ENCODE measurements at places on chromosomes 11 and 22.
A peak's percentile ranks its signal among the peaks of the same experiment; 100 is the strongest.

GRCh38 chr22:43060183-43060582 lies 29.0 kb downstream of the TTLL1 start:
- no peak for DNase-seq

- no peak for DNase-seq
Observed at GRCh38 chr11:117586392-117586791, 210.6 kb downstream of the DSCAML1 start.

GRCh38 chr11:2932850-2933251 lies 3.6 kb upstream of the PHLDA2 start:
- DNase-seq, result no peak

DNA sequence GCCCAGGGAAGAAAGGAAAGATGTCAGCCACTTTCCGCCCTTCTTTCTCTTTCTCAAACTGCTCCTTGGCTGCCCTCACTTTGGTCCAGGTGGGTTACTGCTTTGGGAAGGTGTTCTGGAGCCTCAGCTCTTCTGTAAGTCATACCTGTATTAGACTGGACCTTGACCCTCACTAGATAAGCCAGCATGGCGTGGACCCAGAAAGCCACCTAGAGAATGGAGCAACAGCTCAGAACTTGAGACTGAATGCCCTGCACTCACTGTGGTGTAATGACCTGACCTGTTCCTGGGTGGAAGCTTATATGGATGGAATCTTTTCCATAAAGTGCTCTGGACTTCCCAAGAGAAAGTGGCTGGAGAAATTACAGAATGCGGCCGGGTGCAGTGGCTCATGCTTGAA lies 15.6 kb downstream of the ACP2 start:
- DNase-seq, result no peak

DNA sequence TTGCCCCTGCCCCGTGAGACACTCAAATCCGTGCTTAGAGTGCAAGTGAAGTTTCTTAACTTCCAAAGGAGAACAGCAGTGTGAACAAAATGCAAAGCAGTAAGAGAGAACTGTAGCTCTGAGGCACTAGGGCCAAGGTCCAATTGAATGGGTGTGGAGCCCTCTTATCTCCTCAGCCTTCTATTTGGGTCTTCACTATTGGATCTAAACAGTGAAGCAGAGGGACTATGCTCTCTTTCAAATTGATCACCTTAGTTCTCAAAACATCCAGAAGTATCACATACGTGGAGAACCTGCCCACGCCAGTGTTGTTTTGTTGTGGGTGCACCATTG lies 49.6 kb downstream of the C22orf31 start:
- no peak for DNase-seq

DNA sequence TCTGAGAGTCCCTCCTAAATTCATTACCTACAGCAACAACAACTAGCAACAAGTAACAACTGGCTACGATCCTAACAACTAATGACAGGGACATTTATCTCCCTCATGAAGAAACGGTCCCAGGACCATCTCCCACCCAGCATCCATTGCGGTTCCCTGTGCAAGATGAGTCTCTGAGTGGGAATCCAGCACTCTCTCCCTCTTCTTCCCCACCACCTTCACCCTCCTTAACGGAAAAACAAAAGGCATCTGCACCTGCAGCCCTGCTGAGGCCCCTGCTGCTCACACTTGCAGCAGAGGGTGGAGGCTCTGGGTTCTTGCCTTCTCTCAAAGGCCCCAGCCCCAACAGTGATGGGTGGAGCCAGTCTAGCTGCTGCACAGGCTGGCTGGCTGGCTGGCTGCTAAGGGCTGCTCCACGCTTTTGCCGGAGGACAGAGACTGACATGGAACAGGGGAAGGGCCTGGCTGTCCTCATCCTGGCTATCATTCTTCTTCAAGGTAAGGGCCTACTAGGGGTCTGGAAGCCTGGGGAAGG lies at the start of gene CD3G:
CD3G (plus strand) TSS at position 364 of the 535 bp plus-strand sequence; CDS start at position 444, 80 bp downstream.
- DNase-seq, result no peak

DNA sequence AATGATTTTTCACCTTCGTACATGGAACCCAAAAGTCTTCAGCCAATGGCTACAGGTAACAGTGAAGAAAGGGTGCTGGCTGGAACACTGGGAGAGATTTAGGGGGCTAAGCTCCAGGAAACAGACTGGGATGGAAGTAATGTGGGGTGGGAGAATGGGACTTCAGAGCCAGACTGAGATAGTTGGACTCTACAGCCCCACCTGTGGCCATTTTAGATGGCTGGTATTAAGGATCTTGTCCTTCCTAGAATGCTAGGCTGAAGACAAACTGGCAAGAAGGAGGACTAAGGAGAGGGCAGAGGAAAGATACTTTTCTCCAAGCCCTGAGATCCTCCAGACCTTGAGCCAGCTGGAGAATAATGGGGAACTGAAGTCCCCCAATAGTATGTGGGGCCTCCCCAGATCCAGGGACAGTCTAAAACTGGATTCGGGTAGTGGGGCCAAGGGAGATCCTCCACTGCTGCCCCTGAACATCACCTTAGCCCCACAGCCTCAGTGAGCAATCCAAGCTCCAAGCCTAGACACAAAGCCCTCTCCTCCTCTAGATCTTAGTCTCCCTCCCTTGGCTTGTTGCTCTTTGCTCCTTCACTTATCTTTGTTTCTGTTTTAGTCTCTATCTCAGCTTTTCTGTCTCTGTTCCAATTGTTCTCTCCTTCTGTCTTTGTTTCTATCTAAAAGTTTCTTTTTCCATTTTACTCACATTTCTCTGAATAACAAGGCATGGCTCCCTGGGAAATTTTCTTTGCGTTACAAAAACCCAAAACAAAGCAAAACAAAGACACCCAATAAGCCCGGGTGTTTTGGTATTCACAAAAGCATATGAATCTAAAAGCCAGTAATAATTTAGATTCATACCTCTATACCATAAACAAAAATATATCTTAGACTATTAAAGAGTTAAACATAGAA lies 16.2 kb upstream of the RRAS2 start:
- DNase-seq, result no peak

DNA sequence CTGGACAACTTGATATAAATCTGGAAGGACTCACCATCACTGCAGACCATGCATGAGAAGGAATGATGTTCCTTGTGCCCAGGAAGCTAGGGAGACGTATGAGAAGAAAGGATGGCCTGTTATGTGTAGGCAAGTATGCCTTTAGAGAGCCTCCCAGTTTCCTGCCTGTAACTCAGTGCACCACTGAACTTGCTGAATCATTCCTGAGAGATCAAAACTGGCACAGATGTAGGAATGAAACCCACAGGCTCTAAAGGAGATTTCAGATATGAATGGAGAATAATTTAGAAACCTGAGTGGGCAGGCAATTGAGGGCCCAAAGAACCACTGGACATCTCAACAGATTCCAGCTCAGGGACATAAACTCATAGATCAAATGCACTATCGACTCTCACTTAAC lies 38.4 kb upstream of the PRSS23 start:
- DNase-seq, result peak; percentile 36

- DNase-seq, result peak; percentile 90
Observed at GRCh38 chr11:19868281-19868821, 155.7 kb downstream of the NAV2 start.

GRCh38 chr11:70721006-70721405 lies 322.7 kb downstream of the CTTN start:
- DNase-seq, result no peak

DNA sequence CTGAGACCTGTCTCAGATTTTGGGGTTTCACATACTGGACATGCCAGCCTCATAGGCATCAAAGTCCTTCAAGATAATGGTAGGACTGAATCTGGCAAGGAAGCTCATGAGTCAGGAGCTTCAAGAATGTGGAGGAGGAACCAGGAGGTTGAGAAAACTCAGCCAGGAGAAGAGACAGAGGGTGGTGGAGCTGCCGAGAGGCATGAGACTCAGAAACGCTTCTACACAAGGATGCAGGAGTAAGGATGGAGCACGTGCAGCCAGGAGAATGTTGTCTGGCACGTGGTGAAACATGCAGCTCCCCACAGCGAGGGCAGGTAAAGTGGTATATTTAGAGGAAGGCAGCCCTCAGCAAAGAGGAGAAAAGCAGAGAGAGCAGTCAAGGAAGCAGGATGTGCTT lies 148.7 kb upstream of the ISX start:
- DNase-seq, result no peak

- no peak for DNase-seq
Observed at GRCh38 chr11:113613619-113614018, 92.5 kb downstream of the TMPRSS5 start.

- DNase-seq, result no peak
Observed at GRCh38 chr11:117186431-117186761, 7.9 kb downstream of the SIDT2 start.

DNA sequence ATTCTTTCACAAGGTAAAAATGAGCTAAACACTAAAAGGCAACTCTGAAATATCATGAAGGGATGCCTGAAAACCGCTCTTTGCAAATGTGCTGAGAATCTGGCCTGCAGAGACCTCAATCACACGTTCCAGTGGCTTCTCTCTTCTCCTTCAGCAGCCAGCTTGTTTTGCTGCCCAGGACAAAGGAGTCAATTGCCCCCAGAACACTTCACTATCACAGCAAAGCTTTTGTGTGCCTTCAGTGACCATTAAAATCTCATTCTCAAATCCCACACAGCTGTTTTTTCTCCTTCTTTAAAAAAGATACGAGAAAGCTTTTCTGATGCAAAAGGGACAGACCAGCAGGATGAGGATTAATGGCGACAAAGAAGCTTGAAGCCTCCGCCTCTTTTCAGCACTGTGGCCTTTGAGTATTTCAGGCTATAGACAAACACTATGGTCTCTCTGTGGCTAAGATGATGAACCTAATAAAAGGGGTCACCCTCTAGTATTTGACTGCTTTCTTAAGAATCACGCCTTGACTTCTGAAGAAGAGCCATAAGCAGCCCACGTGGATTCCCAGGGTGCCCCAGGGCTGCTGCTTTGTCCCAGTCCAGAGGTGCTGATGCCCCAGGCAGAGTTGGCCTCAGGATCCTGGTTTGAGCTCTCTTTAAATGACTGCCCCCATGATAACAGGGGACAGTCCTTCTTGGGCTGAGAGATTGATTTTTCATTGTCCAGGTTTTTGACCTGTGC lies 33.4 kb upstream of the NRIP3 start:
- DNase-seq, result no peak
